ENCODE measurements at places on chromosomes 2 and 18.

GRCh38 chr2:190973262-190973661 lies 40.7 kb downstream of the STAT1 start:
- no peak for DNase-seq

- DNase-seq = no peak
Measured at GRCh38 chr18:34729264-34729663, 19.2 kb downstream of the DTNA start.

DNA sequence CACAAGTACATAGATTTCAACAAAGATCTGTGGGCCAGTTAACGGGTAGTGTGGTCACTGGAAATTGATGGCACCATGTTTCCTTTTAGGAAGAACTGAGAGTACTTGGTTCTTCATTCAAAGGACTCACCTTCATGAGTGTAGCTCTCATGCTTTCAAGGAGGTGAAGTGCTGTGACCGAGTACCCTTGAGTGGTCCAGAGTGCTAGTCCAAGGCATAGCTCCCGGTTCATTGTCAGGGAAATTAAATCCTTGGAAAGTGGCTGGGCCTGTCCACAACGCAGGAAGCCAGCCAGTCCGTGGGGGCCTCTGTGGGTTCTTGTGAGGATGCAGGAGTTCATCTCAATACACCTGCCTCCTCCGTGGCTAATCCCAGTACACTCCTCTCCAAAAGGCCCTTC lies 295.1 kb downstream of the GALR1 start:
- DNase-seq = no peak

GRCh38 chr2:136057023-136057801 lies 60.7 kb downstream of the CXCR4 start:
- DNase-seq = no peak

GRCh38 chr2:238259061-238260020 lies 19.5 kb upstream of the HES6 start:
- no peak for DNase-seq

Measured in NCI-H446 treated with DMSO at 0.1 percent for 48 hours (cell line).